Stimulated activated CD8-positive, alpha-beta memory T cell treated with anti-CD3 and anti-CD28 coated beads, Interleukin-7, amount 100 ng/mL, for 24 hours (primary cell): ENCODE measurements at places on chromosomes 3 and 15.
A peak's percentile ranks its signal among the peaks of the same experiment; 100 is the strongest.

GRCh38 chr3:129662191-129662608, 55.7 kb upstream of the PLXND1 start:
- DNase-seq: no peak

GRCh38 chr3:65052101-65052500, 364.3 kb upstream of the ADAMTS9 start:
- no peak for DNase-seq

- DNase-seq: no peak
Observed at GRCh38 chr3:19147905-19148767, at the start of gene KCNH8. KCNH8 (plus strand) TSS chr3:19148510; CDS start chr3:19148720, 210 bp downstream.

DNA sequence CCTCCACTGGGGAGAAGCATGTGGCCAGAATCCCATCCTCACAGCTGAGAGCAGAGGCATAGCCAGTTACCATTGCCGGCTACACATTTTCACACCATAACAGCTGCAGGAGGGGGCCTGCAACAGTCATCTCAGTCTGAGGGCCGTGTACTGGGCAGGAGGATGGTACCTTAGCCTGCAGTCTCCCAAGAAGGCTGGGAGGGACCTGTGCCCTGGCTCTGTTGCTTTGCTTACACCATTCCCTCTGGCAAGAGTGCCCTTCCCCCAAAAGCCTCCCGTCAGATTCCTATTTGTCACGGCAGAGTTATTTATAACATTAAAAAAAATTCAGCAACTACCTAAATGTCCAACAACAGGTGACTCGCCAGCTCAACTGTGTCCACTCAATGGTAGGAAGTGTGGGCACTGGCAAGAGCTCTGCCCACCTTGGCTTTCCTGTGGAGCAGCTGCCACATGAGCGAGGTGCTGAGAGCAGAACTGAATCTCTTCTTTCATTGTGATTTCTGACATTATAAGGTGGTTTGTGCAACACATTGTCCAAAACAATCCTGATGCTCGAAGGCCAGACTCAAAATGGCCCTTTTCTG, 4.4 kb downstream of the CAMKV start:
- DNase-seq: no peak

DNA sequence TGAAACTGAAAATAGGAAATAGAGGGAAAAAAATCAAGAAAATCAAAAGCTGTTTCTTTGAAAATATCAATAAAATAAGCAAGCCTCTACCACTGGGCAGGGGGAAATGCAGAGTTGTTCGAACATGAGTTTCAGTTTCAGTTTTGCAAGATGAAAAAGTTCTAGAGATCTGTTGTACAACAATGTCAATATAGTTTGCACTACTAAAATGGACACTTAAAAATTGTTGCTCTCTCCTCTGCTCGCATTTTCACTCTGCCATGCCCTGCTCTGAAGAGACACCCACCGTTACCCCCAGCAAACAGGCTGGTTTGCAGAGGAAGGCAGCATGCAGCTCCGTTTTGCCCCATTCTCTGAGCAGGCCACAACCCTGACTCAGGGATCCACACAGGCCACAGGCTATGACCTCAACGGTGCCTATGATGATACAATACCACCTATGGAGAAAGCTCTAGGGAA, 64.5 kb downstream of the ZNF148 start:
- DNase-seq: peak; percentile 14
